Fibroblast of skin of abdomen (primary cell): ENCODE measurements at places on chromosomes 6 and 20.

GRCh38 chr6:166705069-166705468, 78.0 kb upstream of the RPS6KA2 start:
- DNase-seq: no peak

GRCh38 chr6:2543321-2543720, 207.4 kb downstream of the MYLK4 start:
- DNase-seq: no peak

- no peak for DNase-seq
Observed at GRCh38 chr20:41571006-41571405, 47.2 kb downstream of the CHD6 start.

DNA sequence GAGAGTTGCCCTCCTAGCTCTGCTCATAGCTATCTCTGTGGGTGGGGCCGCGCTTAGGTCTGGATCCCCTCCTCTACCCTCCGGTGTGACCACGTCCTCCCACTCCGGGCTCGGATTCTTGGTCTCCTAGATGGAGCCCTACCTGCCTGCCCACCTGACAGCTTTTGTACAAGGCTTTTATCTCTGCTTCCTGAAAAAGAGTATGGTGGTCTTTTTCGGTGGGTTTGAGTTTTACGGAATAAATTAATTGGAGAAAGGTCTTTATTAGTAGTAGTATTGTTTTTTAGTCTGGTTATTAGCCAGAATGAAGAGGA, 773 bp downstream of the SMAP1 start:
- no peak for DNase-seq

GRCh38 chr20:62550087-62550632, 74.4 kb upstream of the GATA5 start:
- DNase-seq: no peak

GRCh38 chr6:70622461-70622860, 45.2 kb upstream of the SMAP1 start:
- no peak for DNase-seq

DNA sequence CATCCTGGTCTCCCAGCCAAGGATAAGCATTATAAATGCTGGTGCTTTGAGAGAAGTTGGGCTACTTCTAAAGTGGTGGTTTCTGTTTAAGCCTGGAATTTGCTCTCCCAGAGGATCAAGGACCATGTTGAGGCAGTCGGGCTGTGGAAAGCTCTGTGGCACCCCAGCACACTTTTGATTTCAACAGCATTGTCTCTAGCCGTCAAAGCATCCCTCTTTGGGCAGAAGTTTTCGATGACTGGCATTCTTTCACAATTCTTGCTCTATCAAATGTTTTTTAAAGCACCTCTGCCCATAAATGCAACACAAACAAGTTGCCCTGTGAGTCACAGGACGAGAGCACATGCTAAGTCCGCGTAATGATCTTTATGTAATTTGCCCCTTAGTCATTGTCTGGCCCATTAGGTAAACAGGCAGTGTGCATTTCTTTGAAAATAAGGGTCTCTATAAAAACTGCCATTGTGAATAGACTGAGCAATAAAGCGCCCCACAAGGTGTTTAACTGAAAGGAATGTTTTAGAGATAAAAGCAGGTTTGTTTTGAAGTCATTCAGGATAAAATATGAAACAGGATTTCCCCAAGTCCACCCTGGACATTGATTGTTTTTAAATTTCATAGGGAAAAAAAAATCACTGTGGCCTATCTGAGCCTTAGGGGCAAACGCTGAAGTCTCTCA, 44.7 kb upstream of the FOXQ1 start:
- no peak for DNase-seq
